A549 treated with CpdA at 1 μM for 4 hours (cell line): ENCODE measurements at places on chromosomes 1 and 21. TPM values are rescaled to one million over a fixed set of nuclear protein-coding genes. Genes with fewer than 3 reads are reported as not detected.

The CCDC30 gene
- total RNA-seq, result 0.21 to 0.92 TPM (median 0.65 TPM) in 5 replicates

The KCNE2 gene
- not detected in 5 replicates for total RNA-seq

The RHBDL2 gene
- total RNA-seq, result 1.9 to 3.1 TPM (median 2.2 TPM) in 5 replicates

The C1orf174 gene
- 21.6 to 24.6 TPM (median 24.2 TPM) in 5 replicates for total RNA-seq
